Fibroblast of upper back skin (primary cell): ENCODE measurements at places on chromosomes 1 and 21.
A peak's percentile ranks its signal among the peaks of the same experiment; 100 is the strongest.

- no peak for DNase-seq
Measured at GRCh38 chr1:235278233-235278914, 49.6 kb downstream of the ARID4B start.

GRCh38 chr1:19113697-19114092, 96.4 kb downstream of the UBR4 start:
- peak; percentile 21 for DNase-seq

- no peak for DNase-seq
Measured at GRCh38 chr1:50476800-50477199, 53.6 kb upstream of the DMRTA2 start.

DNA sequence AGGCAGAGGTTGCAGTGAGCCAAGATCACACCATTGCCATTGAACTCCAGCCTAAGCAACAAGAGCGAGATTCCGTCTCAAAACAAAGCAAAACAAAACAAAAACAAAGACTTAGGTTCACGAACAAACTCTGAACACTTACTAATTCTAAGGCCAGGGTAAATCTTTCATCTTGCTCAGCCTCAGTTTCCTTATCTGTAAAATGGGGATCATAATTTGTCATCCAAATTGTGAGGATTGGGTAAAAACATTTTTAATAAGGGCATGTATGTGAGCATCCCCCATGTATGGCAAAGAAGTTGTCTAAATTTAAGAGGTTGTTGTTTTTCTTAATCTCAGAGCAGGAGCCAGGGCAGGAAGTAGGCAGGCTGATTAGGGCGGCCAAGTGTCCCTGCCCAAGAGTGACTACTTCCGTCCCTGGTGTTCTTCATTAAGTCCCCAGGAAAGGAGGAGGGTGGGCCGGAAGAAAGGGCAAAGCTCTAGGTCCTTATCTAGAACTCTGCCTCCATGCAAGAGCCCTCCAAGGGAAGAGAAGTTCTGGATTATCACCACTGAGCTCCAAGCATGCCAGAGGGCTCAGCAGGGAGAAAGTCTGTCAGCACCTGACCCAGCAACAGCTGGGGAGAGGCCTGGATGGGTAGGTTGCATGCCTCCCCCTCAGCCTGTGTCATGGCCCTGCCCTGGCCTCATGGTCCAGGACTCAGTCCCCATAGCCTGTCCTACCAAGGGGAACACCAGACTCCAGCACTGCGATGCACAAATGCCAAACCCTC, 49.9 kb upstream of the CLIC4 start:
- DNase-seq: no peak

- DNase-seq: no peak
Measured at GRCh38 chr1:37718901-37719571, 26.7 kb downstream of the CDCA8 start.

DNA sequence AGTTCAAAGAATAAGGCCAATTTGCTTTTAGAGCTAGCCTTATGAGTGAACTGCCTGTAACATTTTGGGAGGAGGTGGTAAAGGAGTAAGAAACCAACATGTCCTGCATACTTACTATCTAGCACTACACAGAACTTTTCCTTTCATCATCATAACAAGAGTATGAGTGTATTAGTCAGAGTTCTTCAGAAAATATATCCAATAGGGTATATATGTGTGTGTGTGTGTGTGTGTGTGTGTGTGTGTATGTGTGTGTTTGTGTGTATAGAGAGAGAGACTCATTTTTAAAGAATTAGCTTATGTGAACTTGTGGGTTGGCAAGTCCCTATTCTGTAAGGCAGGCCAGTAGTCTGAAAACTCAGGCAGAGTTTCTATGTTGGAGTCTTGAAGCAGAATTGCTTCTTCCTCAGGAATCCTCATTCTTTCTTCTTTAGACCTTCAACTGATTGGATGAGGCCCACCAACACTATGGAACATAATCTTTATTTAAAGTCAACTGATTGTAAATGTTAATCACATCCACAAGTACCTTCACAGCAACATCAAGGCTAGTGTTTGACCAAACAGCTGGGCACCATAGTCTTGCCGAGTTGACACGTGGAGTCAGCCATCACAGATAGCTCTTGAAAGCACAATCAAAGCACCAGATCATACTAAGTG, 121.9 kb downstream of the CYYR1 start:
- DNase-seq: peak; percentile 61

- peak; percentile 38 for DNase-seq
Measured at GRCh38 chr1:168235548-168235885, 9.7 kb downstream of the SFT2D2 start.

GRCh38 chr1:41222496-41222895, 19.6 kb downstream of the SCMH1 start:
- no peak for DNase-seq

- no peak for DNase-seq
Measured at GRCh38 chr1:156648496-156648895, 6.6 kb downstream of the BCAN start.

DNA sequence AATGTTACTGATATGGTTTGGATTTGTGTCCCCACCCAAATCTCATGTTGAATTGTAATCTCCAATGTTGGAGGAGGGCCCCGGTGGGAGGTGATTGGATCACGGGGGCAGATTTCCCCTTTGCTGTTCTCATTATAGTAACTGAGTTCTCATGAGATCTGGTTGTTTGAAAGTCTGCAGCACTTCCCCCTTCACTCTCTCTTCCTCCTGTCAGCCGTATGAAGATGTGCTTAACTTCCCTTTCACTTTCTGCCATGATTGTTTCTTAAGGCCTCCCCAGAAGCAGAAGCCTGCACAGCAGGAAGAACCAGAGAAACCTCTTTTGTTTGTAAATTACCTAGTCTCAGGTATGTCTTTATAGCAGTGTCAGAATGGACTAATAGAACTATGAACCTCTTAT, 28.4 kb downstream of the TRIM33 start:
- no peak for DNase-seq

DNA sequence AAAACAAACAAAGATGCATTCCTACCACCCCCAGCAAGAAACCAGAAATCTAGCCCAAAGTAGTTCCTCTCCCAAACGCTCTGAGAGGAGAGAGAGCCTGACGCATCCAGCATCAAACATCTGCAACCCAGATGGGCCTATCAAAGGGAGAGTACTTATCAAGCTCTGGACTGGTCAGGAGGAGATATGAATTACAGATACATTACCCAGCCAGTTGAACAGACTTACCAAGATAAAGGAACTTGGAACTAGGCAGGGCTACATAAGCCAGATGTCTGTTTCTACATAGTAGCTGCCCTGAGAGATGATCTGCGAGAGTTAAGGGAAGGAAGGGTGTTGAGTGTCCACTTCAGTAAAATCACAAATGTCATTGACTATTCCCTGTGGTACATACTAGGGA, 138.4 kb downstream of the PAPPA2 start:
- DNase-seq: peak; percentile 47

- no peak for DNase-seq
Measured at GRCh38 chr1:205328476-205328875, 6.9 kb upstream of the NUAK2 start.

- no peak for DNase-seq
Measured at GRCh38 chr1:5757187-5757805, 234.9 kb downstream of the NPHP4 start.

DNA sequence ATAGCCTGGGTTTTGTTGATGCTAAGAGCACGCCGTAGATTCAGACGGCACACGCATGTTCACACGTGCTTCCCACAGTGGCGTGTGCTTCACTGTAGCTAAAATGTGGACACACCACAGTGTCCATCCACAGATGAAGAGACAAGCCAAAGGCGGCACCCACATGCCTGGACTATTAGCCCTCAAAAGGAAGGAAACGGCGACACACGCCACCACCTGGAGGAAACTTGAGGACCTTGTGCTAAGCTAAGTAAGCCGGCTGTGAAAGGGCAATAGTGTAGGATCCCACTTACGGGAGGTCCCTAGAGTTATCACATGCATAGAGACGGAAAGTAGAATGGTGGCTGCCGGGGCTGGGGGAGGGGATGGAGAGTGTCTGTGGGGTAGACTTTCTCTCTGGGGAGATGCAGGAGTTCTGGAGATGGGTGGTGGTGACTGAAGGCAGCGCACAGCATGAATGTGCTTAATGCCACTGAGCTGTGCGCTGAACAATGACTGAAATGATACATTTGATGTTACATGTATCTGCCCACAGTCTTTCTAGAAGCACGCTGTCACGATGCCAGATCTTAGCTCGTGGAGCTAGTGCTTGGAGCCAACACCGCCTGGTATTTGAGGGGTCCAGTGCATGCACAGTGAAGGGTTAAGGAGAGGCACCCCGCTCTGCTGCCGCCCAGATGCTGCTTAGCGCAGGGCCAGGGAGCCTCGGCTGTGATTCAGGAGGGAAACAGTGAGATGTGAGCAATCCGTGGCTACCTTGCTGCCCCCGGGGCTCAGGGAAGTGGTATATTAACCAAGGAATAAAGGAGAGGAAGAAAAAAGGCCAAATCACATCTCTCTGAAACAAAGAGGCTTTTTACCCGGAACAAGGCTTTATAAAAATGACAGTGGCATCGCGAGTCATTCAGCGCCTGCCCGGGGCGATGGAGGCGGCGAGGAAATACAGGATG, 103.7 kb downstream of the PRDM16 start:
- DNase-seq: no peak

DNA sequence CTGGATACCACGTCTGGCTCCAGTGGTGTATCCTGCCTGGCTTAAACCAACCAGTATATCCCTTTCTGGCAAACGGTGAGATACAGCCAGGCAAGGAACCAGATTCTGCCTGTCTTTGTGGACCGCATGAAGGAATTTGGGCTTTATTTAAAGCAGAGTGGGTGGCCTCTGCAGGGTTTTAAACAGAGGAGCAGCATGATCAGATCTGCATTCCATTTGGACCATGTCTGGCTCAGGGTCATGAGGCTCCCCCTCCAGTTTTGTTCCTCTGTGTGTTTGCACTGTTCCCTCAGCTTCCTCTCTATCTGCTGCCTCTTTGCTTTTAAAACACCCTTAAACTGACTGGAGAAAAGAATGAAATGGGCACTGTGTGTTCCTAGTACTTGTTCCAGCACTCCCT, 195.0 kb downstream of the GIPC2 start:
- peak; percentile 74 for DNase-seq

DNA sequence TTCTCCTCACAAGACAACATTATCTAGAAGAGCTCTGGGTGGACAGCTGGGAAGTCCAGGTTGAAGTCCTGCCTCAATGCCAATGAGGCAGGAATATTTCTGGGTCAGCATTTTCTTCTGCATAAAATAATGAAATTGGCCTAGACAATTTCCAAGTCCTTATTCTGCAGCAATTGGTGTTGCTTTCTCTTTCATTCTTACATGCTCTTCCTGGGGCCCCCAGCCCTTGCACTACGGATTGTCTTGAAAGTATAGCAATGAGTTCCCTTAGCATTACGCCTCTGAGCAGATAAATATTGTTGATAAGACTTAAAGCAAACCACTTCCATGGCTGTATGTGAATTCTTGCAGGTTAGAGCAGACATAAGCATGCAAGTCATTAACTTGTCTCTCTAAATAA, 188.5 kb downstream of the TGFBR3 start:
- peak; percentile 16 for DNase-seq

DNA sequence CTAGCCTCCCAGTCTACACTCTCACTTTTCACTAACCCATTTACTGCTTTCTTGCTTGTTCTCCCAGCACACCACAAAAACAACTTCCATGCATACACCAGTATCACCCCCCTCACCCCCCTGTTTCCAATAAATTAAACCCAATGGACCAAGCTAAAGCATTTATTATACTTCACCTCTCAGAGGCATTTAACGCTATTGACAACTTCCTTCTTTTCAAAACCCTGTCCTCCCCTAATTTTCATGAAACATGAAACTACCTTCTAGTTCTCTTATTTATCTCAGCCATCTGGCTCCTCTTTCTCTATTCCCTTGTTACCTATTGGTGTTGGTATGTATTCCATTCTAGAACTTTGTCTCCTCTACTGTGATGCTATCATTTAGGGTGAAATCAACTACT, 32.3 kb downstream of the PTPRC start:
- DNase-seq: no peak

DNA sequence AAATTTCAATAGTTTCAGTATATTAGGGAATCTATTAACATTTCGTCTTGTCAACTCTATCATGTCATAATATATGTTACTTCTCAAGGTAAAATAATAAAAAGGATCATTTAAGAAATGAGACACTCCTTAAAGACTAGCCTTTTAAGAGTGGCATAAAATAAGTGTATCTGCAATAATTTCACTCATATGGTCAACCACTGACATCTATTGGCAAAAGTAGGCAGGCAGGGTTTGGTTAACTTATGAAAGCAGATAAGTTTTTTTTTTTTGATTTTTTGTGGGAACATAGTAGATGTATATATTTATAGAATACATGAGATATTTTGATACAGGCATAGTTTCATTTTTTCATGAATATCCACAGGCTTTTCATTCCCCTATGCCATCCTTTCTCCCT, 5.5 kb upstream of the RGS21 start:
- peak; percentile 69 for DNase-seq

DNA sequence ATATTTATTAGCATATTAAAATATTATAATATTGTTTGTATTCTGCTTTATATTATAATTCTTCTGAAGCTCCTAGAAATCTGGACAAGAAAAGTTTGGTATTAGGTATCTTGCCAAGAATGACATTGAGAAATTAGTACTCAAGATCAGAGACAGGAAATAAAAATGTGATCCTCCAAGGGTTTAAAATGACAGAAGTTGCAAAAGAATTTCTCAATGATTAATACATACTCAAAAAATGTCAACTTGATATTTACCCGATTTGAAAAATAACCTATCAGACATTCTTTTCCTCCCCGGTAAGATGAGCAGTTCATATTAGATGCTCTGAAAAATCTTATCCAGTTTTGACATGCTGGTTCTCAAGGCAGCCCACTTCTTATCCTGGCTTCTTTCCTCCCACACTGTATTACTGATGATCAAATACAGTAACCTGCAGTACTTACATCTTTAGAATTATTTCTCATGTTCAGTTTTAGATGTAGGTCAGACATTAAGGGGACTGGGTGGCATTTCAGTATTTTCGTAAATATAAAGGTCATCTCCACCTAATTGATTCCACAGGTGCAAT, 55.3 kb downstream of the CACHD1 start:
- DNase-seq: peak; percentile 31

DNA sequence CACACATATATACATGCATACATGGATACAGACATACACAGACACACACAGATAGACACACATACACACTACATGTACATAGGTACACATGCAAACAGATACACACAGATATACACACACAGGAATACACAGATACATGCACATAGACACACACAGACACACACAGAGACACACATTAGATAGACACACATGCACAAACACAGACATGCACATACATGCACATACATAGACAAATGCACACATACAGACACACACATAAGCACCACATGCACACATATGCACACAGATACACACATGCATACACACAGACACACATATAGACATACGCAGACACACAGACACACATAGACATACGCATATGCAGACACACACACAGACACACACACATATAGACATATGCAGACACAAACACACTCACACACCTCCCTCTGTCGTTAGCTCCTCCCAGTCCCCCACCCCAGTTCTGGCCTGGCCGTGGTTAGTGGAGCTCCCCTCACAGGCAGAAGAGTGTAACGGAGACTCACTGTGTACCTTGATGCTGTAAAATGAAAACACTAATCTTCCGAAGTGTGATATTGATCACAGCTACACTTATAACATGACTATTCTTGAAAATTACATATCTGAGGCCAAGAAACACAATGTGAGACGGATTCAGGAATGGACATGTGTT, 7.6 kb downstream of the UBASH3A start:
- DNase-seq: no peak
